ENCODE measurements at places on chromosomes 16 and 17. TPM values are rescaled to one million over a fixed set of nuclear protein-coding genes. Genes with fewer than 3 reads are reported as not detected.
A peak's percentile ranks its signal among the peaks of the same experiment; 100 is the strongest.

NPIPA2 gene
- total RNA-seq: 2.2 TPM

RNU2-1 gene
- total RNA-seq: 5,951 TPM

SYNRG gene
- total RNA-seq: 45.8 TPM

KRTAP9-8 gene
- total RNA-seq: not detected

SOST gene
- not detected for total RNA-seq

WNK4 gene
- total RNA-seq: 0.74 TPM

NUP88 gene
- total RNA-seq: 129 TPM

ASGR1 gene
- 0.64 TPM for total RNA-seq

APOH gene
- not detected for total RNA-seq

C16orf96 gene
- 0.42 TPM for total RNA-seq

SSTR5 gene
- not detected for total RNA-seq

TEKT5 gene
- not detected for total RNA-seq

ALOX12 gene
- not detected for total RNA-seq

GRCh38 chr17:70905796-70906195 is 736.5 kb downstream of the KCNJ2 start:
- no peak overlapping the region for H3K4me3 ChIP-seq
- no peak overlapping the region for H3K27ac ChIP-seq
- no peaks in the 10 kb centered on the region for H3K27me3 ChIP-seq
- H3K36me3 ChIP-seq: no peaks in the 10 kb centered on the region
- no peaks in the 10 kb centered on the region for H3K4me1 ChIP-seq

- H3K36me3 ChIP-seq: no peaks in the 10 kb centered on the region
- H3K4me1 ChIP-seq: peaks cover 7% of the 10 kb centered on the region
- DNase-seq: no peak
- H3K27ac ChIP-seq: no peak overlapping the region
- no peak overlapping the region for H3K4me3 ChIP-seq
Measured at GRCh38 chr17:73705594-73705993, 61.3 kb upstream of the SDK2 start.

- no peak overlapping the region for H3K27ac ChIP-seq
- no peak overlapping the region for H3K4me3 ChIP-seq
Measured at GRCh38 chr16:2671741-2672140, 10.6 kb upstream of the KCTD5 start.

DNA sequence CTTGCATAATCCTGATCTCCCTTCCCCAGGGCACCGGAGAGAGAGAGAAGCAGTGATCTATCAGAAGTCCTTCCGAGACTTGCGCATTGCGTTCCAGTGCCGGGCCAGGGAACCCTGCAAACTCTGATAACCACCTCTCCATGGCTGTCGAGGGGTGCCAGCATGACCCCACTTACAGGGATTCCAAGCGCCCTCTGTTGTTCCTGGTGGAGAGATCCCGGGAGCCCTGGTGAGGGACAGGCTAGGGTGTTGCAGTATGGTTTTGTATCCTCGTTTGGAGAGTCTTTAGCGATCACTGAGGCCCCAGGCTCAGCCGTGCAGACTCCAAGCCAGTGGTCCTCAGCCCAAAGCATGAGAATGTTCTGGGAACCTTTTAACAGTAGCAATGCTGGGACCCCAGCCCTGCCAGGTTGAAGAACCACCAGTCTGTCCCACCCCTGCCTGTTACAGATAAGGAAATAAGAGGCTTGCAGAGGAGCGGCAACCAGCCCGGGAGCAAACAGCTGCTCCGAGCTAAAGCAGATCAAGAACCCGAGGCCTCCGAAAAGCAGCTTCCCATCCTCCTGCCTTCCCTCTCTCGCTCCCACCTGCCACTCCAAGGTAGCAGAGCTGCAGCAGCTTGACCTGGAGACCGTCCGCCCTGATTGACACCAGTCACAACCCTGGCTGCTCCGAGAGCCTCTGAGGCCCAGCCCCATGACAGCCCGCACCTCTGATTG is 150.3 kb upstream of the RPL38 start:
- H3K27ac ChIP-seq: no peak overlapping the region
- H3K4me1 ChIP-seq: no peaks in the 10 kb centered on the region
- H3K36me3 ChIP-seq: no peaks in the 10 kb centered on the region
- H3K27me3 ChIP-seq: peaks cover 4% of the 10 kb centered on the region
- no peak for DNase-seq

GRCh38 chr16:55955845-55956244 is 80.7 kb upstream of the CES5A start:
- no peak for DNase-seq
- no peak overlapping the region for H3K27ac ChIP-seq
- no peaks in the 10 kb centered on the region for H3K36me3 ChIP-seq
- H3K4me3 ChIP-seq: no peak overlapping the region
- H3K27me3 ChIP-seq: no peaks in the 10 kb centered on the region
- H3K4me1 ChIP-seq: no peaks in the 10 kb centered on the region

DNA sequence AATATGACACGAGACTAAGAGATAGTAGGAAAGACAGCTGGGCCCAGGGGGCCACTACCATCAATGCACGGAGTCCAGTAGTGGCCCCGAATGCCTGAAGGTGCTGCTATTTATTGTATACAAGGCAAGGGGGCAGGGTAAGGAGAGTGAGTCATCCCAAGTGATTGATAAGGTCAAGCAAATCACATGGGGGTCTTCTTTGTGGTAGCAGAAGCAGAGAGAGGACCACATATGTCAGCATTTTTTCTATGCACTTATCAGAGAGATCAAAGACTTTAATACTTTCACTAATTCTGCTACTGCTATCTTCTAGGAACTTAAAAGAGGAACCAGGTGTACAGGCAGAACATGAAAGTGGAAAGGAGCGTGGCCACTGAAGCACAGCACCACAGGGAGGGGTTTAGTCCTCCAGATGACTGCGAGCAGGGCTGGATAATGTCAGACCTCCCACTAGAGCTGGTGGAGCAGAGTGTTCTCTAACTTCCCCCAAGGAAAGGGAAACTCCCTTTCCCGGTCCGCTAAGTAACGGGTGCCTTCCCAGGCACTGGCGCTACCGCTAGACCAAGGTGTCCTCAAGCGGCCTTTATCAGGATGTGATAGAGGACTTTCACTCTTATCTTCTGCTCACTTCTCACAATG is 26.4 kb upstream of the ARL4D start:
- no peaks in the 10 kb centered on the region for H3K27me3 ChIP-seq
- H3K36me3 ChIP-seq: no peaks in the 10 kb centered on the region

DNA sequence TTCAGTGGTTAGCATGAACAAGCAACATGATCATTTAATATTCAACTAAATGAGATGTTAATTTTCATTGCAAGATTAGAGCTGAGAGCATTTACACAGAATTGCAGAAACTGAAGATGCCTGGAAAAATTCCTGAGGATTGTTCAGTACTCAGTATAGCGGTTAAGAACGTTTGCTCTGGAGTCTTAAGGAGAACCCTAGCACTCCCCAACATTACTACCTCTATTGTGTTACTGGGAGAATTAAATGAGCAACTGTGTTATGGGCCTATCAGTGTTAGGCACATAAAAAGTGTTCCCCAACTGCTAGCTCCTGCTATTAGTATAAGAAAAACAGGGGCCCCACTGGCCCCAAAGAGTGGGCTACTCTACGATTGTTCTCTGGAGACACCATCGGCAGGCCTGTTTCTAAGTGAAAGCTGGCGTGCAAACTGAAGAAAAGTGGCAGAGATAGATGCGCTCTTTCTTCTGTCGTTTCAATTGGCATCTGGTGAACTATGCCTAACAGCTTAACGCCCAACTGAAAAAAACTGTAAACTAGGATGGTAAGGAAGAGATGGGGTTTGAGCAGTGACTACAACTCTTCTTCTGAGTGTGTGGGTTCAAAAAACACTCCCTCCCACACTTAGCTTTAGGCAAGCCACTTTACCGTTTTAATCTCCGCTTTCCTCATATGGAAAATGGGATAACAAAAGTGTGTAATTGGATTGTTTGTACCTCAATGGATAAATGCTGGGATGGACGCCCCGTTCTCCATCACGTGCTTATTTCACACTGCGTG is 1.3 kb downstream of the CDR2 start:
- DNase-seq: no peak
- H3K4me3 ChIP-seq: peak overlapping the region; percentile 91
- peaks cover 2% of the 10 kb centered on the region for H3K36me3 ChIP-seq
- no peaks in the 10 kb centered on the region for H3K27me3 ChIP-seq
- H3K27ac ChIP-seq: peak overlapping the region; percentile 31

- no peak overlapping the region for H3K27ac ChIP-seq
- no peaks in the 10 kb centered on the region for H3K4me1 ChIP-seq
- no peaks in the 10 kb centered on the region for H3K36me3 ChIP-seq
- H3K27me3 ChIP-seq: no peaks in the 10 kb centered on the region
- H3K4me3 ChIP-seq: no peak overlapping the region
Measured at GRCh38 chr17:73369111-73369521, 57.3 kb upstream of the CDC42EP4 start.

DNA sequence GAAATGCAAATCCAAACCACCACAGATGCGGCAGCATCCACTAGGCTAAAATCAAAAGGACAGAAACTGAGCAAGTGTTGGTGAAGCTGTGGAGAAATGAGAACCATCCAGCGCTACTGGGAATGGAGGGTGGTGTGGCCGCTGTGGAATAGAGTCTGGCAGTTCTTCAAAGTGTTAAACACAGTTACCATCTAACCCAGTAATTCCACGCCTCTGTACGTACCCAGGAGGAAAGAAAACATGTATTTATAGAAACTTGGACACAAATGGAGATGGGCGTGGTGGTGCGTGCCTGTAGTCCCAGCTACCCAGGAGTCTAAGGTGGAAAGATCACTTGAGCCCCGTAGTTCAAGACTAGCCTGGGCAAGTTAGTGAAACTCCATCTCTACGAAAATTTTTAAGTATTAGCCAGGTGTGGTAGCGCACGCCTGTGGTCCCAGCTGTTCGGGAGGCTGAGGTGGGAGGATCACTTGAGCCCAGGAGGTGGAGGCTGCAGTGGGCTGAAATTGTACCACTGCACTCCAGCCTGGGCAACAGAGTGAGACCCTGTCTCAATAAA is 11.6 kb downstream of the SLC25A10 start:
- DNase-seq: no peak
- H3K36me3 ChIP-seq: no peaks in the 10 kb centered on the region
- H3K27me3 ChIP-seq: peaks cover 5% of the 10 kb centered on the region
- no peak overlapping the region for H3K4me3 ChIP-seq

DNA sequence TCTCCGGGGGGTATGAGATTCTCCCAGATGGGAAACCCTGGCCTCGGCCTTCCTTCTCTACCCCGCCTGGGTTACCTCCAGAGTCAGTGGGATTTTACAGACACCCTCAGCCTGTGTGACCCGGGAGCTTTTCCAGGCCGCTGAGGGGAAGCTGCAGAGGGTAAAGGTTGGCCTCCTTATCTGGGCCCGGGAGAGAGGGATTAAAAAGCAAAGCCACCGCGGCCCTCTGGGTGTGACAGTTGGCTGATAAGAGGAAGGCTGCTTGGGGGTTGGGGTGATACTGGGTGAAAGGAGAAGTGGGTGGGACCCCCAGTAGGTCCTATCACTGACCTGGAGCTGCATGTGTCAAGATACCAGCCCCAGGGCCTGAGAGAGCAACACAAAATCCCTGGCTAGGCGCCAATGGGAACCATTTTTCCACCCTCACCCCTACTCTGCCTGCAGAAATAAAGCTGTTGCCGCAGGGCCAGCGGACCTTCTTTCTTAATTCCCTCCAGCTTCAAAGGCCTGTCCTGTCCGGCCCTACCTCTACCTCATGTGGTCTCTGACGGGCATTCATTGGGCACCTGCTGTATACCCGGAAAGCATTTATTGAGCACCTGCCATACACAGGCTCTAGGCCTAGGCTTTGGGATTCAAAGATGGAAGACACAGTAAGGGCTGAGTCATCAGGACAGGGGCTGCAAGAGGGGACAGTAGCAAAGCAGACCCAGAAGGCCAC is 77.6 kb upstream of the GSE1 start:
- H3K27ac ChIP-seq: no peak overlapping the region
- H3K27me3 ChIP-seq: no peaks in the 10 kb centered on the region
- no peaks in the 10 kb centered on the region for H3K36me3 ChIP-seq
- DNase-seq: no peak
- no peak overlapping the region for H3K4me3 ChIP-seq
- H3K4me1 ChIP-seq: peaks cover 8% of the 10 kb centered on the region

- no peak overlapping the region for H3K27ac ChIP-seq
Measured at GRCh38 chr16:8320131-8320530, 270.2 kb downstream of the TMEM114 start.

DNA sequence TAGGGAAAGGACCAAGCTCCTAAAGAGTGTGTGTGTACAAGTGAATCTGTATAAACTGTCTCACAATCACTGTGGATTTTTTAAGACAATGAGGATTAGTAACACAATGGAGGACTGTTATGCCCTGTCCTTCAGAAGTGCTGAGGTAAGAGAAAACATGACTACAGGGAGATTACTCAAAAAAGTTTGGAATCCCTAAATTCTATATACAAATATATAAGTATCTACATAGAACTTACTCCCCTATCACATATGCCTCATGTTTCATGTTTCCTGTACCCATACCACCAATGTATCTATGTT is 81.9 kb downstream of the STH start:
- H3K27me3 ChIP-seq: no peaks in the 10 kb centered on the region
- no peak overlapping the region for H3K27ac ChIP-seq
- peaks cover 10% of the 10 kb centered on the region for H3K4me1 ChIP-seq
- DNase-seq: no peak
- H3K4me3 ChIP-seq: no peak overlapping the region
- peaks cover 30% of the 10 kb centered on the region for H3K36me3 ChIP-seq

- H3K36me3 ChIP-seq: peaks cover 58% of the 10 kb centered on the region
- no peaks in the 10 kb centered on the region for H3K4me1 ChIP-seq
- H3K4me3 ChIP-seq: no peak overlapping the region
- no peak for DNase-seq
Measured at GRCh38 chr17:28702752-28703150, 8.9 kb downstream of the PROCA1 start.

- H3K27me3 ChIP-seq: no peaks in the 10 kb centered on the region
- no peaks in the 10 kb centered on the region for H3K4me1 ChIP-seq
- H3K36me3 ChIP-seq: peaks cover 88% of the 10 kb centered on the region
- DNase-seq: no peak
- H3K27ac ChIP-seq: no peak overlapping the region
- no peak overlapping the region for H3K4me3 ChIP-seq
Measured at GRCh38 chr17:76050538-76051467, 21.5 kb downstream of the SRP68 start.

GRCh38 chr16:47715442-47716083 is 254.4 kb downstream of the PHKB start:
- DNase-seq: no peak
- no peak overlapping the region for H3K4me3 ChIP-seq
- no peaks in the 10 kb centered on the region for H3K4me1 ChIP-seq

GRCh38 chr16:65353183-65353582 is 231.3 kb upstream of the CDH11 start:
- no peaks in the 10 kb centered on the region for H3K4me1 ChIP-seq
- H3K27ac ChIP-seq: no peak overlapping the region
- H3K27me3 ChIP-seq: no peaks in the 10 kb centered on the region

DNA sequence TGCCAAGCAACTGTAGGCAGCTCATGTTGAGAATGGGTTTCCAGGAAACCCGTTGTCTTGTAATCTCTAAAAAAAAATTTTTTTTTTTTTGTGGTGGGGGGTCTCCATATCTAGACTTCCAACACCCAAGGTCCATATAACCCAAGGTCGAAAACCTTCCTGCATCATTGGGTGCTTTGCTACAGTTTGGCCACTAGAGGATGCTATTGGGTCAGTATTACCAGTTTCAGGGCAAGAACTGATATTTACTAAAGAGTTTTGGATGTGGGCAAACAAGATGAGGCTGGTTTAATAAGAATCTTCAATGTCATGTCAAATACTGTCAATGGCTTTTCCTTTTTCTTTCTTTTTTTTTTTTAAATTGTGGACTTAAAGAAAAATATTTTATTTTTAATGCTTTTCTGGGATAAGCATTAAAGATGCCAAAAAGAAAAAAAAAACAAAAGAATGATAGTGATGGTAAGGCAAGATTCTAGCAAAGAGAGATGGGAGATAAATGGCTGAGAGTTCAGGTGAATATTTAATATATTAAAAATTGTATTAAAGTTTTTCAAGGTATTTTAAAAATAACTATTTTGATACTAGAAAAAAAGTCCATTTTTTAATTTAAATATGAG is 62.2 kb downstream of the DHRS7C start:
- H3K27me3 ChIP-seq: no peaks in the 10 kb centered on the region
- no peak for DNase-seq
- H3K27ac ChIP-seq: no peak overlapping the region
- H3K36me3 ChIP-seq: no peaks in the 10 kb centered on the region
- no peaks in the 10 kb centered on the region for H3K4me1 ChIP-seq
